Stimulated activated CD4-positive, alpha-beta T cell treated with anti-CD3 and anti-CD28 coated beads, Interleukin-1b, Interleukin-23, amount 100 ng/mL, for 1 hour (primary cell): ENCODE measurements at places on chromosomes 2 and 18.

- no peak for DNase-seq
These were observed 9.4 kb upstream of the CTLA4 start for GRCh38 chr2:203858176-203858575.

GRCh38 chr2:26212011-26212410 lies 32.4 kb downstream of the HADHA start:
- no peak for DNase-seq

GRCh38 chr2:71226096-71226964 lies 573 bp downstream of the PAIP2B start:
- peak; percentile 1 for DNase-seq

DNA sequence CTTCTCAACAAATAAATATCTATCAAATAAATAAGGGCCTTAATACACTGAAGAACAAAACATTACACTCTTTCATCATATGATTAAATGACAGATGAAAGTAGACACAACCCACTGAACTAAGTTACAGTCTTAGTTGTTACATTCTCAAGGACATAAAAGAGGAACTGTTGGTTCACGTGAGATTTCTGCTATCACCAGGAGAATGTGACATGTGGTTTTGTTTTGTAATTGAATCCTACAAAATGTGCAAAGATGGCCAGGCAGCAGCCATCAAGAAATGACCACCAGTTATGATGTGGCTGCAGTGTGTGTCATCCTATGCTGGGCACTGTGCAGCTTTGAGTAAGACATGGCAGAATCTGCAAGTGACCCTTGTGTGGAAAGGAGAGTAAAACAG lies 310.6 kb upstream of the PIK3C3 start:
- no peak for DNase-seq

GRCh38 chr2:217983276-217984233 lies 19.2 kb downstream of the TNS1 start:
- no peak for DNase-seq

GRCh38 chr18:27057519-27058234 lies 127.4 kb downstream of the CHST9 start:
- no peak for DNase-seq

DNA sequence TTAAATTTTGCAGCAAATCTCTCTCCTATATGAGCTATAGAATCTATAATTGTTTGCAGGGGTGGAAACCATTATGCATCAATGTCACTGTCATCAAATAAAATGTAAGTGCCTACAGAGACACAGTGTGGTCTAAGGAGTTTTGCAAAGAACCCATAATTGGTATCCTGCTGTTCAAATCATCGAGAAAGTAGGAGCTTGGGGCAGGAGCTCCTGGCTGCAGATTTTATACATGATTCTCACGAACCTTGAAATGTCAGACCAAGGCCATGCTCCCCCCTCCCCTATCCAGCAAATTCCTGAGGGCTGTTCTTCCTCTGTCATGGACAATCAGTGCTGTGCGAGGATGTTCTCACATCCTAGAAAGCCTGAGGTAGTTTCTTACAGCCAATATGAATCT lies 119.5 kb upstream of the CYRIA start:
- no peak for DNase-seq

GRCh38 chr2:3517948-3518495 lies 1.3 kb downstream of the ADI1 start:
- no peak for DNase-seq

GRCh38 chr2:183010112-183010511 lies 28.1 kb downstream of the NCKAP1 start:
- DNase-seq = no peak

GRCh38 chr2:47253447-47253846 lies 98.3 kb upstream of the STPG4 start:
- DNase-seq = no peak

DNA sequence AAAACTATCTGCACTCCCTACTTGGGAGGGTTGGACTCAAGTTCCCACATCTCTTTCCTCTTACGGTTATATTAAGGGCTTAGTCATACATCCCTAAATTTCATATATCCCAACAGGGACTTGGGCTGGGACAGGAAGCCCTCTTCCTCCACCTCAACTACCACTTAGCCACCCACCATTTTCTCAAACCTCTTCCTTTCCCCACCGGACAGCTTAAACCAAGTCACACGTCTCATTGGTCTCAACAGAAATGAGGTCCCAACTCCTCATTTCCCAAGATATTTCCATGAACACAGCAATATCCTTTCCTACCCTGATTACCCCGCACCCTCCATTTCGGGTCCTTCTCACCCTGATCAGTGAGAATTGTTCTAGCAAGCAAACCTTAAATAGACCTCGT lies 736 bp downstream of the ZSCAN30 start:
- DNase-seq = no peak

GRCh38 chr2:13682540-13683272 lies 949.8 kb upstream of the LRATD1 start:
- no peak for DNase-seq

DNA sequence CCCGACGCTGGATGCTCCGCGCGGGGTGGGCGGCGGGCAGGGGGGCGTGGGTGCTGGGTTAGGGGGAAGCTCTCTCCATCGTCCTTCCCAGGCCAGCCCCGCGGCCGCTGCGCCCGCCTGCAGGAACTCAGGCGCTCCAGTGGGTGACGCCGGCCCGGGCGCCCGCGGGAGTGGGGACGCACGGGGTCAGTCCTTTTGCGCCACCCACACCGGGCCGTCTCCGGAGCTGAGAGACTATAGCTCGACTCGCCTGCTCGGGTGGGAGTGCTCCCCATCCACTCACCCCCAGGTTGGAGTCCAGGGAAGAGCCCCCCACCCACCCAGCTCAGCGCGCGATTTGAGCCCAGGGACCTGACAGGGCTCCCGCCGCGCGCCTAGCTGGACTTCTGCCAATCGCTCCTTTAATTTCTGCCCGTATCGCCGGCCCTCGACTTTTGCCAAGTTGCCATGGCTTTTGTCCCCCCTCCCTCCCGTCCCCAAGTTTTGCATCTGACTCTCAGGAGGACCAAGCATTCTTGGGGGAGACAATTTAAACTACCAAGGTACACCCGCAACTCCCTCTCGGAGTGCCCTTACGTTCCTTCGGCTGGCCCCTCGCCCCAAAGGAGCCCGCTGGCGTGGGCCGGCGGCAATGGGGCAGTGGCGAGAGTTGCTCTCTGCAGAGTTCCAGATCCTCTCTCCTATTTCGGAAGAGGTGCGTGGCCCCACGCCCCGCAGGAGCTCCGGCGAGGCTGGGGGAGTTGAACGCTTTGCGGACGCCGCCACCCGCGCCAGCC lies 205.8 kb upstream of the SMAD2 start:
- DNase-seq = no peak
